OCI-LY7 (cell line): ENCODE measurements at places on chromosomes 1 and 21.

GRCh38 chr1:25474439-25475047 is 43.8 kb downstream of the MACO1 start:
- DNase-seq, result no peak

- peak; percentile 35 for DNase-seq
Observed at GRCh38 chr1:203463469-203464062, 12.0 kb upstream of the PRELP start.

- no peak for DNase-seq
Observed at GRCh38 chr1:210901981-210902770, 231.8 kb downstream of the KCNH1 start.

DNA sequence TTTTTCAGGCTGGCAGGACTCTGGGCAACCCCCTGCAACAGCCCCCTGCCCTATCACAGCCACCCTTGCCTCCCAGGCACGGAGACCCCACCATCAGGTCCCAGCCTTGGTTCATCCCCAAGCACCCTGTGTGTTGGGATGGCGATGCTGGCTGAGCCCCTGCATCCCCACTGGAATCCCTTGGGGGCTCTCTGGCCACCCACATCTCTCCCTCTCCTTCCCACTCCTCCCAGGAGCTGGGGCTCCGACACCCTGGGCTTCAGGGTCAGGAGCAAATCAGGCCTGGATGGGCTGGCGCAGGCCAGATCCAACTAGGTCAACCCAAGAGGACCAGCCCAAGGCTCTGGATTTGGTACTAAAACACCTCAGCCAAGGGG is 25.9 kb downstream of the COL6A1 start:
- no peak for DNase-seq
